Panc1 (cell line): ENCODE measurements at places on chromosomes 5 and 9. TPM values are rescaled to one million over a fixed set of nuclear protein-coding genes. Genes with fewer than 3 reads are reported as not detected.

Gene MOB3B
- total RNA-seq: 0.03 TPM

Gene IL13
- total RNA-seq: not detected

Gene NME5
- 1.7 TPM for total RNA-seq

Gene LTC4S
- 0.69 TPM for total RNA-seq

Gene GAS1
- 0.13 TPM for total RNA-seq

Gene CD274
- 0.21 TPM for total RNA-seq

Gene ATOSB
- total RNA-seq: 23.6 TPM

Gene GALNT10
- total RNA-seq: 50.5 TPM
